ENCODE measurements at places on chromosomes 7 and 10. TPM values are rescaled to one million over a fixed set of nuclear protein-coding genes. Genes with fewer than 3 reads are reported as not detected.

GRCh38 chr10:4213441-4213840, 428.4 kb upstream of the KLF6 start:
- no peak for DNase-seq

DNA sequence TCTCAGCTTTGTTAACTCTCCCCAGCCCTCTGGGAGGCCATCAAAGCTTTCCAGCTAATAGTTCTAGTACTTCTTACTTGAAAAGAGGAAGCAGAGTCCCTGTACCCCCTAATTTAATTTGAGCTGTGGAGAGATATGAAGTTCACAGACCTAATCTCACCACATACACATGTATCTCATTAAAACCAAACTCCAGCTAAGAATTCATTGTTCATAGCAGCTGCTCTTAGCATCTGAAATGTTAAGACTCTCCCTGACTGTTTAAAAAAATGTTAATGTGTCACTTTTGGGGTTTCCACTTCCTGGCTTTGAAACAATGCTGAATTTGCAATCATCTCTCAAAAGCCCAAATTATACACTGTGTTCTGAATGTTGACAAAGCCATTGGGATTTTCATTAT, 16.2 kb upstream of the MRC1 start:
- DNase-seq = peak; percentile 31

- no peak for DNase-seq
Measured at GRCh38 chr7:115125750-115126149, 203.9 kb downstream of the MDFIC start.

DNA sequence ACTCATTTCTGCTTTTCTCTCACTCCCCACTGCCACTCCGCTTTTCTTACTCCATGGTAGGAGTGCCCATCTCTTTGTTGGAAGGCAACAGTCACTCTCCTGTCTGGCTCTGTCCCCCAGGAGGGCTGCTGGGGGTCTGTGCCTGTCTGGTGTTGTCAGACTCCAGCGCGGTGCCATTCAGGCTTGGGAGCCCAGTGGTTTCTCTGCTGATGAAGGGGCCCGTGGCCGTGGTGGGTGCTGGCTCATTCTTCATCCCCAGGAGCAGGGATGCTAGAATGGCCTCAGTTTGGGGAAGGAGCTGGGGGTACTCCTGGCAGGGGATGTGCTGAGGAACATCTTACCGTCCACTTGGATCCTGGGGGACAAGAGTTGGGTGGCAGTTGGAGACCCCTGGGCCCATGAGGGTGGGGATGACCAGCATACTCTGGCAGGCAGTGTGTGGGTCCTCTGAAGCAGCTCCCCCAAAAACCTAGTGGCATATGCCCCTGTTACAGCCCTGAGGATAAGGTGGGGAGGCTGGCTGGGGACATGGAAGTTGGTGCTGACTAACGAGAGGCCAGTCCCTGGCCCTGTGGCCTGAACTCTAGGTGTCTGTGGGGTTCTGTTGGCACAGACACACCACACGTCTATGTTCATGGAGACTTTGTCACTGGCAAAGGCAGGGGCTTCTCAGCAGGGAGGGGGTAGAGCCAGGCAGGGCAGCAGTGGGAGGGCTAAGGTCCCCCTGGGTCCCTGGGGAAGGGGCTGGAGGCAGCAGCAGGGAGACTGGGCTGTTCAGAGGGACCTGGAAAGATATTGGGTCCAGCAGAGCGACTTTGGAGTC, 102.8 kb upstream of the RET start:
- DNase-seq = no peak

- DNase-seq = no peak
Measured at GRCh38 chr10:7407368-7408290, 3.2 kb downstream of the SFMBT2 start.

DNA sequence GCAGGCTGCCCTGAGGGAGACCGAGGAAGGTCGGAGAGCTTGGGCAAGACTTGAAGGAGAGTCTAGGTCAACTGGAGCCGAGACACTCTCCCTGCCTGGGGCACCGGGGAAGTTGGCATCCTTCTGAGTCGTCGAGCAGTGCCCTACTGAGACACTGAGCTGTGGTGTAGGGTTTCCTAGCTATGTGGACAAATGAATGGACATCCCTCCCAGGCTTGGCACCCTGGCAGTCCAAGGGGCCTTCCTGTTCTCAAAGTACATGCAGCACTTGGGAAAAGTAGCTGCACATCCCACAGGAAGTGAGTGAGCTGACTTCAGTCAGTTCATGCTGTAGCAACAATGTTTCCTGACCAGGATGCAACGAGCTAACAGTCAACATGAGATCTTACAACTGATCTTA, 57.2 kb upstream of the INPP5A start:
- no peak for DNase-seq

DNA sequence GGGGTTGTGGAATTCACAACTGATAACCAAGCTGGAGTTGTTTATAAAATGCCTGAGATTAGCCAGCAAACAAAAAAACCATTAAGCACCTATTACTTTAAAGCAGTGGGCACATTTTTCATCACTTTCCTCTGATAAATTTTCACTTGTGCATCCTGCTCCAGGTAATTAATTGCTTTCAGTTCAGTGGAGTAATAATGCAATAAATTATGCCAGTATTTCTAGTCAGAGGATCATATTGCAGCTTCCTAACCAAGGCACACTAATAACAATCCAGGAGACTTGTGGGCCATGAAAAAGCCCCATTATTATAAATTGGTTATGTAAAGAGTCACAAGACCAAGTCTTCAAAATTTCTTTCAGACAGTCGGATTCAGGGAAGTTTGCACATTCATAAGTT, 193.2 kb downstream of the LRMDA start:
- no peak for DNase-seq

GRCh38 chr7:150620617-150621371, 11.4 kb downstream of the GIMAP6 start:
- no peak for DNase-seq

DNA sequence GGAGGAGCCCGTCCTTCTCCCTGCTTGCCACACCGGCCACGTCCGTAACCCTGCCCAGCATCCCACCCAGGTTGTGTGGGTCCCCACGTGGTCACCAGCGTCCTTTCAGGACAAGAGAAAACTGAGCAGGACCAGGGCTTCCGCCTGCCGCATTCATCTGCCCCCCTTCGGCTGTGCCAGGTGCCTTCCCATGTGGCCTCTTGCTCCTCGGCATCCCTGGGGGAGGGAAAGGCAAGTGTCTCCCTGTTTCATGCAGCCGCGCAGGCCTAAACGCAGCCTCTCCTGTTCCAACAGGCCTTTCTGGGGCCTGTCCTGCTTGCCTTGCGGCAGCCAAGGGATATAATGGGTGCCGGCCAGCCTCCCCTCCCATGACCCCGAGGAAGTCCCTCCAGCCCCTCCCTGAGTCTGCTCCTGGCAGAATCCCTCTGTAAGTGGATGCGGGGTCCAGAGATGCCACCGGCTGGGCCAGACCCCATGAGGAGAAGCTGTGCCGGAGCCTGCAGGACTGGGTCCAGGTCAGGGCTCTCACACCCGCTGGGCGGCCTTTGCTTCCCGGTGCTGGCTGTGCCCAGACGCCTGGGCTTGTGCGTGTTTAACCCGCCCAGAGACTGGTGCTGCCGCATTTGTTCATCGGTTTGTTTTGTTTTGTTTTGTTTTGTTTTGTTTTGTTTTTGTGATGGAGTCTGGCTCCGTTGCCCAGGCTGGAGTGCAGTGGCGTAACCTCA, 23.1 kb downstream of the SHH start:
- DNase-seq = no peak

GRCh38 chr10:113161066-113161465, 211.0 kb downstream of the TCF7L2 start:
- DNase-seq = no peak

- DNase-seq = no peak
Measured at GRCh38 chr10:71661060-71661622, 58.4 kb downstream of the C10orf105 start.

DNA sequence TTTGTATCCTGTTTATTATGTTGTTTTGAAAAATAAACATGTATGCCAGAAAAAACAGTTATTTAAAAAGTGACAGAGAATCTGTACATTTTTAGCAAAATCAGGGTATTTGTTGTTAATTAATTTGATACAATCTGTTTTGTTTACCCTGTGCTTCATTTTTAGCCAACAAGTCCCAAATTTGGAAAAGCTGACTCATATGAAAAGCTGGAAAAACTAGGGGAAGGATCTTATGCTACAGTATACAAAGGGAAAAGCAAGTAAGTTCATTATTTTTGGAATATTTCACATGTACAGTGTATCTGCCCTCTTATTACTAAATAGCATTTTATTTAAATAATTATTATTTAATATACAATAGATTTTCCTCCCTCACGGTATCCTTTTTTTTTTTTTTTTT, 151.4 kb downstream of the CDK14 start:
- DNase-seq = no peak

- DNase-seq = no peak
Measured at GRCh38 chr7:142670511-142670910, 78.8 kb upstream of the PRSS1 start.

Gene GAD2
- total RNA-seq = not detected
